ENCODE measurements at places on chromosomes 12 and 14. TPM values are rescaled to one million over a fixed set of nuclear protein-coding genes. Genes with fewer than 3 reads are reported as not detected.

GRCh38 chr12:39752482-39753137 is 133.0 kb upstream of the ABCD2 start:
- H3K4me3 ChIP-seq: no peak overlapping the region
- H3K36me3 ChIP-seq: no peaks in the 10 kb centered on the region
- H3K4me1 ChIP-seq: no peaks in the 10 kb centered on the region
- DNase-seq: no peak
- H3K27ac ChIP-seq: no peak overlapping the region
- no peaks in the 10 kb centered on the region for H3K27me3 ChIP-seq

- H3K27me3 ChIP-seq: no peaks in the 10 kb centered on the region
- DNase-seq: no peak
- no peaks in the 10 kb centered on the region for H3K36me3 ChIP-seq
- no peak overlapping the region for H3K27ac ChIP-seq
- H3K4me3 ChIP-seq: no peak overlapping the region
Observed at GRCh38 chr12:124582108-124582424, 14.7 kb upstream of the NCOR2 start.

DNA sequence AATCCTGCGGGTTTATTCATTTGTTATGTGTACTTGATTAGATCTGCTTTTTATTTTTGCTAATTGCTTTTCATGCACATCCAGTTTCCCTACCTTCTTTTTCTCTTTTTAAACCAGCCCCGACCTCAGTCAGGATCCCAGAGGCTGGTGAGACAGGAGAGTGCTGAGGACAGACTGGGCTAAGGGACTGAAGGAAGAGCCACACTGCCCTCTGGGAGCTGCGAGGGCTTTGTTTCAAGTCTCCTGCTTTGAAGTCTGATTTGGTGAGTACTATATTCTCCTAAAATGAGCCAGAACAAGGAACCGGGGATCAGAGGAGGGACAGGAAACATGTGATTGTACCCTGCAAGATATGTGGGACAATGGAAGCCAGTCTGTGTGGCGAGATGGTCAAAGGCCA is 23.9 kb downstream of the PRICKLE1 start:
- no peak overlapping the region for H3K4me3 ChIP-seq
- H3K4me1 ChIP-seq: peaks cover 21% of the 10 kb centered on the region
- no peaks in the 10 kb centered on the region for H3K36me3 ChIP-seq
- H3K27ac ChIP-seq: peak overlapping the region; percentile 9
- DNase-seq: no peak

DNA sequence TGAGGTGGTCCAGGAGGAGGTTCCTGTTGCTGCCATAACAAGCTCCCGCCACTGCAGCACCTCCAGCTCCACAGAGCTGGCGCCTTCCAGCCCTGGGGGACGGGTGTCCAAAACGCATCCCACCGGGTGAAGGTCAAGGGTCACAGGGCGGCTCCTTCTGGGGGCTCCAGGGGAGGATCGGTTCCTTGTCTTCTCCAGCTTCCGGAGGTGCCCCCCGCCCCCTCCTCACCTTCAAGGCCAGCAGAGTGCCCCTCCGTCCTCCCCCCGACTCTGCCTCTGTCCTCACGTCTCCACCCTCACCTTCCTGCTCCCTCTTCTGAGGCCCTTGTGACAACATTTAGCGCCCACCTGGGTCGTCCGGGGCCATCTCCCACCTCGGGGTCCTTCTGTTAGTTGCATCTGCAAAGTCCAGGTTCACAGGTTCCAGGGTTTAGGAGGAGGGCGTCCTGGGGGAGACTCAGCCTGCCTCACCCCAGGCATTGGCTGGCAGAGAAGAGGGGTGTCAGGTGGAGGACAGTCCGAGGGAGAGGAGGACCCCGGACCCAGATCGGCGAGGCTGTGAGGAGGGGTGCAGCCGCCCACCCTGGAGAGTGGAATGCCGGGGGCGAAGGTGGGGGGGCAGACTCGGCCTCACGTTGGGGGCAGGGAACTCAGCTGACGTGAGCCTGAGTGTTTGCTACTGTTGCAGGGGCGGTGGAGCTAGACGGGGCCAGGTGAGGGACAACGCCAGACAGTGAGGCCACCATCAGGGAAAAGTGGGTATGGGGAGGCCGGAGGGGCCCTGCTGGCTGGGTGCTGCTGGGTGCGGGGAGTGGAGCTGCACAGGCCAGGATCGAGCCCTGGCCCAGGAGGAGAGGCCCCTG is 205.5 kb upstream of the C14orf180 start:
- no peaks in the 10 kb centered on the region for H3K4me1 ChIP-seq
- no peak overlapping the region for H3K27ac ChIP-seq
- H3K27me3 ChIP-seq: no peaks in the 10 kb centered on the region
- no peaks in the 10 kb centered on the region for H3K36me3 ChIP-seq

- peaks cover 32% of the 10 kb centered on the region for H3K27me3 ChIP-seq
- peak overlapping the region; percentile 68 for H3K4me3 ChIP-seq
- DNase-seq: no peak
- no peaks in the 10 kb centered on the region for H3K36me3 ChIP-seq
- peaks cover 24% of the 10 kb centered on the region for H3K4me1 ChIP-seq
Observed at GRCh38 chr12:117098361-117099217, 627 bp downstream of the TESC start.

DNA sequence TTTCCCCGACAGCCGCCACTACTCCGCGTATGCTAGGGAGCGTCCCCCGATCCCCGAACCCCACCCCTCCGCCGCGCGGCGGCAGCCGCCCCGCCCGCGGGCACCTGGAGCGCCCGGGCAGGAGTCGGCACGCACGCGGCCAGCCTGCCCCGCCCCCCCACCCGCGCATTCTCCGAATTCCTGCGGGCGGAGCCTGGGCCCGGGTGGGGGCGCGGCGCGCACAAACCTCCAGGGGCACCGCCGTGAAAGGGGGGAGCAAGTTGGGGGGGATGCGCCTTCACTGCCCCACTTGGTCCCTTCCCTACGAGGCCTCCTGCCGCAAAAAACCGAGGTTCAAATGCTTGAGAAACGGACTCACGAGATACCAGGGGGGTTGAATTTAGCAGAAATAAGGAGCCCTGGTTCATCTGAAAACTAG is 1.7 kb downstream of the AJUBA start:
- peak overlapping the region; percentile 87 for H3K4me3 ChIP-seq
- no peaks in the 10 kb centered on the region for H3K27me3 ChIP-seq
- peaks cover 73% of the 10 kb centered on the region for H3K4me1 ChIP-seq
- H3K36me3 ChIP-seq: no peaks in the 10 kb centered on the region
- H3K27ac ChIP-seq: peak overlapping the region; percentile 83
- no peak for DNase-seq

Gene AQP5
- 0.83 TPM for total RNA-seq

Gene KITLG
- total RNA-seq: 144 TPM
